ENCODE measurements at places on chromosomes 16 and 17. TPM values are rescaled to one million over a fixed set of nuclear protein-coding genes. Genes with fewer than 3 reads are reported as not detected.

Gene KRTAP9-1
- not detected for polyA plus RNA-seq

Gene GPR139
- polyA plus RNA-seq, result not detected

Gene ZG16B
- polyA plus RNA-seq, result 13.0 TPM

Gene TLCD3A
- polyA plus RNA-seq, result 8.7 TPM

Gene TELO2
- polyA plus RNA-seq, result 34.4 TPM

Gene PIGL
- 5.8 TPM for polyA plus RNA-seq

Gene TBC1D3G
- 4.1 TPM for polyA plus RNA-seq

Gene MAP2K3
- polyA plus RNA-seq, result 40.6 TPM

Gene MYL11
- not detected for polyA plus RNA-seq

Gene OR3A3
- polyA plus RNA-seq, result not detected

Gene MYADML2
- polyA plus RNA-seq, result not detected

Gene HOXB8
- polyA plus RNA-seq, result not detected

Gene ZMYND15
- not detected for polyA plus RNA-seq

Gene MYH1
- not detected for polyA plus RNA-seq

Gene DNAI2
- polyA plus RNA-seq, result not detected

Gene NEURL4
- polyA plus RNA-seq, result 22.2 TPM

Gene COG7
- 11.0 TPM for polyA plus RNA-seq

Gene COX6A2
- polyA plus RNA-seq, result 1.4 TPM

Gene PRSS27
- 0.50 TPM for polyA plus RNA-seq

Gene CLDN7
- polyA plus RNA-seq, result 9.9 TPM

Data from stomach (tissue), 19 donors.